ENCODE measurements at places on chromosomes 16 and 17. TPM values are rescaled to one million over a fixed set of nuclear protein-coding genes. Genes with fewer than 3 reads are reported as not detected.

G6PC1 gene
- total RNA-seq: not detected

NECAB2 gene
- not detected for total RNA-seq

TMEM238L gene
- not detected for total RNA-seq

PARD6A gene
- total RNA-seq: 4.7 TPM

NDE1 gene
- total RNA-seq: 100.0 TPM

LRRC75A gene
- total RNA-seq: 0.92 TPM

SMURF2 gene
- total RNA-seq: 35.3 TPM

KRTAP1-5 gene
- total RNA-seq: not detected

DNA sequence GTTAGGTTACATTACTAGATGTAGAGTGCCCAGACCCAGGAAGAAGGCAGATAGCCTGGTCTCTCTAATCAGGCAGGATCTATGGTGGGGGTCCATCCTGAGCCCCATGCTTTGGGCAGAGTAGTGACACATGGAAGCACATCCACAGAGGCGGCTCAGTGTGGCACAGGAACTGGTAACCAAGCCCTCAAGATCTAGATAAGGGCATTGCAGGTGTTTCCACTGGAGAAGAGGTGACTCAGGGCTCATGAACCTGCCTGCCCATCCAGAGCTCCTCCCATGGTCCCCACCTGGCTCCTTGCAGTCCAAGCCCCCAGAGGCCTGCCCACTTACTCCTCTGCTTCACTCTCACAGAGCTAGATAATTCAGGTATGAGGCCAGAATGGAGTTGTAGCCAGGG lies 62.0 kb upstream of the TMEM132E start:
- DNase-seq: no peak

GRCh38 chr16:55147396-55147795 lies 176.6 kb upstream of the IRX6 start:
- DNase-seq: no peak

- DNase-seq: no peak
Observed at GRCh38 chr16:19677402-19677801, 40.6 kb downstream of the KNOP1 start.

- no peak for DNase-seq
Observed at GRCh38 chr17:12659500-12659899, 6.2 kb upstream of the MYOCD start.

GRCh38 chr17:27153005-27153404 lies 140.9 kb upstream of the WSB1 start:
- no peak for DNase-seq

- peak; percentile 36 for DNase-seq
Observed at GRCh38 chr17:37089956-37090355, 141.2 kb downstream of the AATF start.

DNA sequence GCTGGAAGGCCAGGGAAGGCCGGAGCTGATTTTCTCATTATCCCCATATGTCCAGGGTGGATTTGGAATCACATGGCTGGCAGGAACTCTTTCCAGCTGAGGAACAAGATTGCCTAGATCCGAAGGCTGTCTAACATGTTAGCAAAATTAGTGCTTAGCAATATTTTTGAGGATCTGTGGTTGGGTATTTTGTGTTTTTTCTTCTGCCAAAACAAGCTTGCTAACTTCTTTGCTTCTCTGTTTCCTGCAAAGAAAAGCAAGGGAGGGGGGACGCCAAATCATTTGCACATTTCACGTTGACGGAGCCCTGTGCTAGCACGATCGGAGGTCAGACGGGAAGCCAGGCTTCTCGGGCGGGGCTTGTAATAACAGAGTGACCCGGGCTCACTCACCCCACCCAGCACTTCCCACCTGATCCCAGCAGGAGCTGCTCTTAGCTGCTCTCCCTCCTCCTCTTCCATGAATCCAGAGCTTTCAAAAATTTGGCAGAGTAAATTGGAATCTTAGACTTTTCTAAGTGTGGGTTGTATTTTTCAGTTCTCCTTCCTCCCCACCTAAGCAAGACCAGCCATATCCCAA lies 33.3 kb upstream of the FOXF1 start:
- DNase-seq: no peak

DNA sequence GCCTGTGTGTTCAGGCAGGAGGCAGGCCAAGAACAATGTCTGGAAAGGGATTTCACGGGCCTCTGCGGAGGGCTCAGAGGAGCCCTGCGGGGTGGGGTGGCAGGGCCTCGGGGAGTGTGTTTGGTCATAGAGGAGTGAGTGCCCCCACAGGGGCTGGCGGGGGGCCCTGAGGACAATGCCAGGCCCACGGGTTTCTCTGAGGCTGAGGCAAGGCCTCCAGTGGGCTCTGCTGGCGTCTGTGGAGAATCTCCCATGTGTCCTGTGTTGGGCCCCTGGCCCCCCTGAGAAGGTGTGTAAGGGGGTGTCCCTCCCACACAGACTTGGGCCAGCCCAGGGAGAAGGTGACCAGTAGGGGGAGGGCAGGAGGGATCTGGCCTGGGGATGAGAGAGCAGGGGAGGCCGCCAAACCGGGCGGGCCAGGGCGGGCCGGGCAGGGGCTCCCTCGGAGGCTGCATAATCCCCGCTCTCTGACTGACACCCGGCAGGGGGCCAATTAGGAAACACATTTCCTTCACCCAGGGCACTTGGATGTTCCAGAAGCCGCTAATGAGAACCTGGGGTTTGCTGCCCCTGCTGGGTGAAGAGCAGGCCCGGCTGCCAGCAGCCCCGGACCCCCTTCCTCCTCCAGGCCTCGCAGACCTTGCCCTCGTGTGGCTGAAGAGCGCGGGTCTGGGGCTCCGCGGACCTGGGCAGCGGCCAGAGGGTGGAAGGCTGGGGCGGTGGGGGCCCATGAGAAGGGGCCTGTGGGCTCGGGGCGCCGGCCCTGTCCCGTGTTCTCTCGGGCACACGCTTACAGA lies 204.2 kb downstream of the NTN1 start:
- DNase-seq: no peak

DNA sequence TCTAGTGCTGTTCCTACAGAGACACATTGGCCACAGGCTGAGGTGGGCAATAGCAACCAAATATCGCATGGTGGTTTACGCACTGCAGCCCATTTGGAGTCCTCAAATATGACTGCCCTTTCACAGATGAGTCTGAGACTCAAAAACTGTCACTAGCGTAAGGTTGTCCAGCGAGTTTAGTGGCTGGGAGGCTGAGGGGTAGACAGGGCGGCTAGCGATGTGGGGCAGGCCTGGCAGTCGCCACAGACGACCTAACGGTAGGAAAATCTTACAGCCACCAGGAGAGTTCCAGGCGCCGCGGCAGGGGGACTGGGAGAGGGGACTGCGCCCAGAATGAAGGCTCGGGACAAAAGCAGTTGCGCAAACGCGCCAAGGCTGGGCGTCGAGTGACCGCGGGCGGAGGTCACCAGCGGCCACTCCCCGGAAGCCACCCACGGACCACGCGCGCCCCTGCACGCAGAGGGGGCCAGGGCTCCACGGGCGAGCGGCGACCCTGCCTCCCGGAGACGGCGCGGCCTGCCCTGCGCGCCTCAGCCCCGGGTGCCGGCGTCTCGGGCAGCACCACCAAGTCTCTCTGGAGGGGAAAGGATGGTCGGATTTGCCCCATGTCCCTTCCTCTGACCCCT lies 699 bp upstream of the MAP1LC3B start:
- no peak for DNase-seq

GRCh38 chr17:65888649-65889048 lies 303.3 kb downstream of the CEP112 start:
- DNase-seq: no peak

DNA sequence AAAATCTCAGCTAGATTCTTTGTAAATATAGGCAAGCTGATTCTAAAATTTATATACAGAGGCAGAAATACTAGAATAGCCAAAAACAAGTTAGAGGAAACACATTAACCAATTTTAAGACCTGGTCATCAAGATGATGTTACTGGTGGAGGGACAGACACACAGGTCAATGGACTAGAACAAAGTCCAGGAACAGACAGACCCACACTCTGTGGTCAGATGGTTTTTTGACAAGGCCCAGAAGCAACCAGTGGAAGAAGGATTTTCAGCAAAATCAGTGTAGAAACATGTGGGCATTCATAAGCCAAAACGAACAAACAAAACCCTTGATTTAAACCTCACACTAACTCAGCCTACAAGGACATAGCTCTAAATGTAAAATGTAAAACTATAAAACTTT lies 99.7 kb upstream of the METRNL start:
- no peak for DNase-seq

DNA sequence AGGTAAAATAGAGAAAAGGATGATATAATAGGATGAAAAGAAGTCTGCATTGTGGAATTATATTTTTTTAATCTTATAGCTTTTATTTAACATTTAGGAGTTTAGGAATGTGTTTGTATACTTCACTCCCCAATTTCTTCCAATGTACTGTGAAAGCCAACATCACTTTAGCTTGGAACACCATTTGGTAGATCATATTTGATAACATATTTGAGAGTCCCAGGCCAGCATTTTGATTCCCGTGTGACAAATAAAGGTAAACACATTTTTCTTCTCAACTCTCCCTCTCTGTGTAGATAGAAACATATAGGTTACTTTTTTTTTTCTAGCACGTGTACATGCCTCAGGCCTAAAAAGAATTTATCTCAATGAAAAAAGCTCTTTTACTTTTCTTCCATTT lies 1551.3 kb downstream of the CDH8 start:
- no peak for DNase-seq

GRCh38 chr16:56629531-56629930 lies 2.9 kb upstream of the MT1M start:
- DNase-seq: no peak

- peak; percentile 48 for DNase-seq
Observed at GRCh38 chr16:89455178-89455577, 35.2 kb downstream of the ANKRD11 start.

- no peak for DNase-seq
Observed at GRCh38 chr16:7271486-7271885, 61.2 kb upstream of the RBFOX1 start.

- DNase-seq: no peak
Observed at GRCh38 chr16:21626659-21627277, 25.6 kb downstream of the IGSF6 start.

DNA sequence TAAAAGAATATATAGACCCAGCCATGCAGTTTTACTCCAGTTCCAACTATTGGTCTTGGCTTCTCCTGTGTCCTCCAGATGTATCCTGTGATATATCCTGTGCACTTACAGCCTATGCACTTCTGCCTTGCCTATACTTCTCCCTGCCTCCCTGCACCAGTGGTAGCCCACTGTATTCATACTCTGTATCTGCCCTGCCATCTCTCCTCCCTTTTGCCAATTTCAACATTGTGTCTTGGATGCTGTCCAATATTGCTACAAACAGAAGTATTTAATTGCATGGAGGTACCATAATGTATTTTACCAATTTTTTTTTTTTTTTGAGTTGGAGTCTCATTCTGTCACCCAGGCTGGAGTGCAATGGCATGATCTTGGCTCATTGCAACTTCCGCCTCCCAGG lies 242.7 kb downstream of the HAPSTR1 start:
- no peak for DNase-seq

DNA sequence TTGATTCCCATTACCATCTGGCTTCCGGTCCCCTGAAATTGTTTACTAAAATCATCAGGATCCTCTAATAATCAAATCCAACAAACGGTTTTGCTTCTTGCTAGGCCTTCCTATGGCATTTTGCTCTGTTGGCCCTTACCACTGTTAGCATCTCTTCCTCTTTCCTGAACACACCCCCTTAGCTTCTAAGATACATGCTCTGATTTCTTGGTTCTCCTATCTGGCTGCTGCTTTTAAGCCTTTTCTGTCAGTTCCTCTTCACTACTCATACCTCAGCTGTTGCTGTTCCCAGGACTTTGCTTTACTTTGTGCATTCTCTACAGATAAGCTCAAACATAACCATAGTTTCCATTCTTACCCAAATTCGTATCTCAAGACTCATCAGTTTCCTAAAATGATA lies 11.4 kb downstream of the CAPNS2 start:
- no peak for DNase-seq

- DNase-seq: no peak
Observed at GRCh38 chr17:48561884-48562810, 16.0 kb downstream of the HOXB4 start.

- no peak for DNase-seq
Observed at GRCh38 chr16:7160093-7160492, 172.6 kb upstream of the RBFOX1 start.

- peak; percentile 70 for DNase-seq
Observed at GRCh38 chr16:23640931-23641765, at the start of the genes DCTN5 and PALB2. Gene DCTN5, plus strand, starts transcription at chr16:23641466. Its CDS starts 77 bp downstream, at chr16:23641543. Gene PALB2, minus strand, starts transcription at chr16:23641310. Its CDS starts 153 bp downstream, at chr16:23641157.

DNA sequence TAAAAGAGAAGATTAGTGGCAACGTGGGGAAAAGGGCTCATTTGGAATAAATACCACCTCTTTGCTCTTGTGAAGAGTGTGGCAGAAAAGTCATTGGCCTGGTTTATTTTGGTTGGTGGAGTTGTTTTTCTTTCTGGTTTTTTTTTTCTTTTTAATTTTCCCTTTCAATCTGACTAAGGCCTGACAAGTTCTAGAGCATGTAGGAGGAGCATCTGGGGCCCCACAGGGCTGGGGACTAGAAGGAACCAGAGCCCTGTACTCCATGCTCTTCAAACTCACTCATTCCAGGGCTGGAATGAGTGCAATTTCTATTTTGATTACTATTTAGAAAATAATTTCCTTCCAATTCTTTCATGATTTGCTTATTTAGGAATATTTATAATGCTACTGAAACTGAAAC lies 13.3 kb downstream of the IRX5 start:
- no peak for DNase-seq

DNA sequence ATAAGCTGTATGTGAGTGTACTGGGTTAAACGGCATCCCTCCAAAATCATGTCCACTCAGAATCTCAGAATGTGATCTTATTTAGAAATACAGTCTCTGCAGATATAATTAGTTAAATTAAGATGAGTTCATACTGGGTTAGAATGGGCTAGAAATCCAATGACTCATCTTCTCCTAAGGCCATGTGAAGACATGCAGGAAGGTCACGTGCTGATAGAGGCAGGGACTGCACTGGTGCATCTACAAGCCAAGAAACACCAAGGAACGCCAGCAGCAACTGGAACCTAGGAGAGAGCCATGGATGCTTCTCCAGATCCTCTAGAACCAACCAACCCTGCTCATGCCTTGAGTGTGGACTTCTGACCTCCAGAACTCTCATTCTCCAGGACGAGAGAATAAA lies 241.0 kb downstream of the XYLT1 start:
- DNase-seq: no peak

GRCh38 chr16:79986352-79986751 lies 385.8 kb upstream of the MAF start:
- DNase-seq: no peak

- DNase-seq: no peak
Observed at GRCh38 chr17:7606280-7606679, 8.4 kb downstream of the FXR2 start.

- DNase-seq: no peak
Observed at GRCh38 chr16:3865241-3865640, 15.3 kb downstream of the CREBBP start.

Data from naive thymus-derived CD4-positive, alpha-beta T cell (primary cell).